IPS DF 19.7 (cell line): ENCODE measurements at places on chromosomes 7 and 10.

DNA sequence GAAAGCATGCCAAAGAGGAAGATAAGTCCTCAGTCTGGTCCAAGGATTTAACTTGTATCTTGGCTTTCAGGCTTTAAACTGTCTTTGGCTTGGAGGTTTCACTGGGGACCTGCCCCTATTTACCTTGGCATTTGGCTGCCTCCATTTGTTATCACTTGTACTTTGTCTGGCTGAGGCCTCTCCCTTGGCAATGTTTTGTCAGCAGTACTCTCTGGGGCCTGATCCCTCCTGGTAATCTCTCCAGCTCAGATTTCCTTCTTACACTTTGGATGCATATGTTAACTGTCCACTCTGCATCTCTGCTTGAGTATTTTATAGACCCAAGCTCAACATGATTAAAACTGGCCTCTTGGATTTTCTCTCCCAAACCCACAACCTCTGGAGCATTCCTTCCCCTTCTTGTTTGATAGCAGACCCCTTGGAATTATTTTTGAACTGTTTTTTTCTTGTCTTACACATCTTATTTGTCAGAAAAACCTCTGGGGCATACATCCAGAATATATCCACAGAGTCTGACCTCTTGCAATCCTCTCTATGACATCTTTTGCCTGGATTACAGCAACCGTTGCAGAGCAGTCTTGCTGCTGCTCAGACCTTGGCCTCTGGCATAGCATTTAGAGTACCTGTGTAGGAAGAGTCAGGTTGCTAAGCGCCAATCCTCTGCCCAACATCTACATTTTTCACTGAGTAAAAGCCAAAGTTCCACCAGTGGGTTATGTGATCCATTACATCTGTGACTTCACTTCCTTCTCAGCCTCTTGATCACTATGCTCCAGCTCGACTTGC is 35.2 kb downstream of the ZNF487 start:
- DNase-seq = no peak

- DNase-seq = no peak
Observed at GRCh38 chr10:46266306-46266985, 20.4 kb upstream of the ANTXRL start.

- no peak for DNase-seq
Observed at GRCh38 chr7:127254163-127254684, 1.5 kb upstream of the GRM8 start.

GRCh38 chr7:19144661-19145433 is at the start of gene FERD3L:
FERD3L (minus strand) TSS chr7:19145421; CDS start chr7:19145362, 59 bp downstream.
- no peak for DNase-seq

DNA sequence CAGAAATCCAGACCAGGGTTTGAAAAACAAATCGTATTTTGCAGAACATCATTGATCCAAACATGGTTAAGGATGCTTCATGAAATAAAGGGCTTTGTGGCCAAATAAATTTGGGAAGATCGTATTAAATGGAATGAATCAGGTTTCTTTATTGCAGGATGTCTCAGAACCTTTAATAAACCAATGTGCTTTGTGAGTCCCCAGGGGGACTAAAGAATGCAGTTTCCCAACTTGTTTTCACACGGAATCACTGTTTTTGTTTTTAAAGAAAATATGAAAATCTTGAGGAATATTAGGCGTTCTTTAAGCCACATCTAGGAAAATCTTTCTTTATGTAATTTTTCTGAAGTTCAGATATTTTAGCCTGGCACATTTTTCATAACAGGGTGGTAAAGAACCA is 16.8 kb upstream of the CCDC172 start:
- no peak for DNase-seq

DNA sequence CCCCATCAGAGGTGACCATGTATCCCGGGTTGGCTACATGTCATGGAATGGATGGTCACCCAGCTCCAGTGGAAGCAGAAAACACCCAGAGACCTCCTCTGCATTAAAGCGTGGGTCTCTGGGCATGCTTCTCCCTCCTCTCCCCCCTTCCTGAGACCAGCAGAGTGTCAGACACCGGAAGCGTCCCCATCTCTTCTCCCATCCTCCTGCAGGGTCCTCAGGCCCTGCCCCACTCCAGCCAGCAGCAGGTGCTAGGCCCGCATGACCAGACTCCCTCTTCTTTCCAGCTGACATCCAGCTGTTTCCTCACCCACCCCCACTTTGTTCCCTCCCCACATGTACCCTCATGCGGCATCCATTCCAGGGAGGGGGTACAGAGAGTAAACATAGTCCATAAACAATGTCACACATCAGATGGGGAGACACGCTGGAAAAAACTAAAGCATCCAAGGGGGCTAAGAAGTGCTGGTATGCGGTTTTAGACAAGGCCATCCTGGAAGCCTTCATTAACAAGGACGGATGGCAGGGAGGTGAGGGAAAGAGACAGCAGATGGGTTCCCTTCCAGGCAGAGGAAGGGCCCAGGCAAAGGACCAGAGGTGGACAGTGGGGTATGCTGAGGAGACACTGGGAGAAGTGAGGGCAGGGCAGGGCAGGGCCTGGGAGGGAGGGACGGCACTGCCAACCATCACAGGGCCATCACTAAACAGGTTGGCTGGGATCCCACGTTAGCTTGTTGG is 12.5 kb upstream of the SLC18A3 start:
- DNase-seq = no peak

DNA sequence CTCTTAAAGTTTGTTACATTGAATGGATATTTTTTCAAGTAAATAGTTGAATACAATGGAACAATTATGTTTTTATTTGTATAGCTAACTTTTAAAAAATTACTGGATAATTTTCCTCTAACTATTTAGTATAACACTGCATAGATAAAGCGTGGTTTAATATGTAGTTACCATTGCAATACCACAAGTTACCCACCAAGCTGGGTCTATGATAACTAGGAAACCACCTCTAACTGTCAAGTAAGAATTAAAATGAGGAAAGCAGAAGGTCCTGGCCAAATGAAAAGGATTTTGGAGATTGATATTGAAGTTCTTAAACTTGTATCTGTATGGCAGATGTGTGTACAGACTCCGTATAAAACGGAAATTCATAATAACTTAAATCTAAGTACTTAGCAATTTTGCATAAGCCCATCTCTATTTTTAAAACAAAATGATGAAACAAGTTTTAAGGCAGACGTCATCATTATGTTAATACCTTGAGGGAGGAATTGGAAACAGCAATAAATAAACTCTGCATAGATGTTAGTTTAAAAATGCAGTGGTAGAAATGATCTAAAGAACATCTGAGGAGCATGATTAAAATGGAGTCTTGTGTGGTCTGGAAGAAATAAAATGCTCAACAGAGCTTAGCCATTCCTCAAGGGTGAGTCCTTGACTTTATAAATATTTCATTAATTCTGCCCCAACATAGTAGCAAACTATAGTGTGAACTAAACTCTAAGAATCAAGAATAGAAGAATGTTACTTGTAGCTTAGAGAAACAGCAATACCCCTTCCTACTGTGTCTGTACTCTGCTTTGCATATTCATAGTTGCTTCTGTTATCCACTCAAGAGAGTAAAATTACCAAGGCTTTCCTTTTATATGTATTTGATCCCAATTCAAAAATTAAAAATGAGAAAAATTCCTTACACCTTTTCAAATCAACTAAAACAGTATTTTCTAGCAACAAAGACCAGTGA is 206.4 kb upstream of the FERD3L start:
- no peak for DNase-seq

DNA sequence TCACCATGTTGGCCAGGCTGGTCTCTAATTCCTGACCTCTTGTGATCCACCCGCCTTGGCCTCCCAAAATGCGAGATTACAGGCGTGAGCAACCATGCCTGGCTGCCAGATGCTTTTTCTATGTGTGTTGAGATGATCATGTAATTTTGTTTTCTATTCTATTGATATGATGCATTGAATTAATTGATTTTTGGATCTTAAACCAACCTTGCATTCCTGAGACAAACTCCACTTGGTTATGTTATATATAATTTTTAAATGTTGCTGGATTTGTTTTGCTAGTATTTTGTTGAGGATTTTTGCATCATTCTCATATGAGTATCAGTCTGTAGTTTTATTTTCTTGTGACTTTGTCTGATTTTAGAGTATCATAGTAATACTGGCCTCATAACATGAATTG is 192.8 kb downstream of the ADK start:
- no peak for DNase-seq

GRCh38 chr10:21530168-21530567 is 3.9 kb upstream of the MLLT10 start:
- DNase-seq = no peak

- DNase-seq = no peak
Observed at GRCh38 chr10:115063701-115064658, 29.2 kb upstream of the ATRNL1 start.

DNA sequence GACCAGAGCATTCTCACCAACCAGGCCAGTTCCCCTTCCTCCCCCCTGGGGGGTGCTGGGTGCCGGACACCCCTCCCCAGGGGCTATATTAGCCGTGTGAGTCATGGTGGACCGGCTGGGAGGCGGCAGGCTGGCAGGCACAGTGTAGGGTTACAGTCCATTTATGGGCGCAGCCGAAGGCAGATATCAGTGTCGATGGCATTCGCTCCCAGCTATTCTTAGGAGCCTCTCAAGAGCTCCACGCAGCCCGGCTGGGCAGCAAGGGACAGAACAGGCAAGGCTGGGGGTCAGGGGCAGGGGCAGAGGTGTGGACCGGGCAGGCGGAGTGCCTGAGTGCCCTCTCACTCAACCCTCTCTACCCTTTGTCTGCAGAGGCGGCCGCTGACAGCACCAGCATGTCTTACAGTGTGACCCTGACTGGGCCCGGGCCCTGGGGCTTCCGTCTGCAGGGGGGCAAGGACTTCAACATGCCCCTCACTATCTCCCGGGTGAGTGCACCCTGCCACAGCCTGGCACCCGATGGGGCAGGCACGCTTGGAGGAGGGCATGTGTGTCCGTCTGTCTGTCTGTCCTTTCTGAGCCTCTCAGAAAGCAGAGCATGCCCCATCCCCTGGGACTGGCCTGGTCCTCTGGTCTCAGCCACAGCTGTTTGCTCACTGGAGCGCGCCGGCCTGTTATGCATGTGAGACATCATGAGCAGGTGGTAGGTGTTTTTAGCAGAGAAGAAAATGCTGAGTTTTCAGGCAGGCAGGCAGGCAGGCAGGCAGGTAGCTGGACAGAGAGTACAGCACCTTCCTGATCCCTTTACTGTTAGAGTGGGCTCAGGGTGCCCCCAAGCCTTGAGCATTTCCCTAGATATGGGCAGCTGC is at the start of gene LDB3:
LDB3 (plus strand) TSS at position 215 of the 869 bp plus-strand sequence; CDS start at position 396, 181 bp downstream.
- DNase-seq = no peak

- DNase-seq = no peak
Observed at GRCh38 chr7:42456267-42456666, 219.3 kb upstream of the GLI3 start.

DNA sequence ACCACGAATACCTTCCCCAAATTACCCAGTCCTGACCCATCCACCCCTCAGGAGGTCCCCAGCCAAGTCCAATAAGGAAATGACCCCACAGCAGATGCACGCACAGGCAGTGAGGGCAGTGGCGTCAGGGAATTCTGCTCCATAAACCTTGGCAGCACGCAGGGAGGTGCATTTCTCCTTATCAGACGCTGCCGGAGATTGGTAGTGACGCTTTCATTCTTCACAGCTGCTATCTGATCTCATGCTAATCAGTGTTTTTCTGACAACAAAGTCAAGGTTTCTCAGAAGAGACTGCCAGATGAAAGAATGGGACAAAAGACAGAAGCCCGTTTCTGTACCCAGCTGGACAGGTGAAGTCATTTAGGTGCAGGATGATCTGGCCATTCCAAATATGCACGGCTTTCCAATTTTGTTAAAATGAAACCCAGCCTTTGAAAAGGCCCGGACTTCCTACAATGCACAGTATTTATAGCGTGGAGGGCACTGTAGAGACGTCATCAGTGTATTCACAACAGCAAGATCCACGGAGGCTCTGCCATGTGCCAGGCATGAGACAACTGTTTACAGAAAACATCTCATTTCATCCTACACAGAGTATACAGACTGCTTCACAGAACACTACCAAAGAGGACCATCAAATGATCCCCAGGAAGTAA is 35.3 kb downstream of the DIP2C start:
- DNase-seq = no peak

GRCh38 chr7:87886875-87887274 is 10.6 kb downstream of the DBF4 start:
- DNase-seq = no peak

GRCh38 chr10:112059220-112059619 is 124.3 kb downstream of the GPAM start:
- no peak for DNase-seq

DNA sequence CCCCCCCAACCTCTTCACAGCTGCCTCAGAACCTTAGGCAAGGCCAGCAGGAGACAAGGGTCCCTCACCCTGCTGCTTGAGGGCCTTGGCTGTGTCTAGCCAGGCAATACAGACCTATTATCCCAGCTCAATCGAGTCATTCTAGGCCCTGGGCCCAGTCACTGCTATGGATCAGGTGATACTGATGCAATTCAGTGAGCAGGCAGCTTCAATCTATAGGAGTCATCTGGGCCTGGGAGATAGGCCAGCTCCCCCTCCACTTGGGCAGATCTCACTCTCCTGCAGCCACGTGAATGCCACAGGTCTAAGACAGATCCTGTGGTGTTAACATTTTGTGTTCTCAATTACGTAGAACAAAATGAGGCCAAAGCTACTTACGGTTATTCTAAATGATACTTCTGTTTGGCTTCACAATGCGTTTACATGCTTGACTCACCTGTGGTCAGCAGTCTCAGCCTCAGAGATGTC is 68.0 kb upstream of the LRRC4 start:
- no peak for DNase-seq

GRCh38 chr7:120070201-120070600 is 202.8 kb upstream of the KCND2 start:
- DNase-seq = no peak

- no peak for DNase-seq
Observed at GRCh38 chr7:96953676-96954513, 51.5 kb upstream of the DLX6 start.

GRCh38 chr10:132175907-132176581 is 10.7 kb upstream of the DPYSL4 start:
- DNase-seq = no peak
